AG20443 (cell line): ENCODE measurements at places on chromosomes 16 and 17.

GRCh38 chr16:11634312-11634711, 33.9 kb upstream of the SNN start:
- DNase-seq, result no peak

- DNase-seq, result no peak
Observed at GRCh38 chr16:30524575-30525568, 1.5 kb downstream of the ZNF768 start.

GRCh38 chr17:2978991-2979390, 84.4 kb downstream of the OR1D5 start:
- no peak for DNase-seq

GRCh38 chr17:42311240-42312034, 23.1 kb downstream of the STAT5A start:
- peak; percentile 94 for DNase-seq

DNA sequence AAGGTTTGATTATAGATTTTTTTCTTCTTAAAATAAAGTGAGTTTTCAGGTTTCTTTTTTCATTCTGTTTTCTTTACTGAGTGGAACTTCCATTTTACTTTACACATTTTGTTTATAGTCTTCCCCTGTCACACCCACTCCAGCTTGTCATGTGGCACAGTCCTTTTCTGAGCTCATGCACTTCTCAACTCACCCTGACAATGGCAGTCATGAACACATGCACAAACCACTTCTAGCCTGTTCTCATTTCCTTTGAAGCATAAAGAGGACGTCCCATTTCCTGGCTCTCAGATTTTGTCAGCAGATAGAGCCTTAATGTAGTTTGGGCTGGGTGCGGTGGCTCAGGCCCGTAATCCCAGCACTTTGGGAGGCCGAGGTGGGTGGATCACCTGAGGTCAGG, 168.0 kb downstream of the AHSP start:
- no peak for DNase-seq

- DNase-seq, result no peak
Observed at GRCh38 chr16:85396879-85397871, 215.9 kb upstream of the GSE1 start.

DNA sequence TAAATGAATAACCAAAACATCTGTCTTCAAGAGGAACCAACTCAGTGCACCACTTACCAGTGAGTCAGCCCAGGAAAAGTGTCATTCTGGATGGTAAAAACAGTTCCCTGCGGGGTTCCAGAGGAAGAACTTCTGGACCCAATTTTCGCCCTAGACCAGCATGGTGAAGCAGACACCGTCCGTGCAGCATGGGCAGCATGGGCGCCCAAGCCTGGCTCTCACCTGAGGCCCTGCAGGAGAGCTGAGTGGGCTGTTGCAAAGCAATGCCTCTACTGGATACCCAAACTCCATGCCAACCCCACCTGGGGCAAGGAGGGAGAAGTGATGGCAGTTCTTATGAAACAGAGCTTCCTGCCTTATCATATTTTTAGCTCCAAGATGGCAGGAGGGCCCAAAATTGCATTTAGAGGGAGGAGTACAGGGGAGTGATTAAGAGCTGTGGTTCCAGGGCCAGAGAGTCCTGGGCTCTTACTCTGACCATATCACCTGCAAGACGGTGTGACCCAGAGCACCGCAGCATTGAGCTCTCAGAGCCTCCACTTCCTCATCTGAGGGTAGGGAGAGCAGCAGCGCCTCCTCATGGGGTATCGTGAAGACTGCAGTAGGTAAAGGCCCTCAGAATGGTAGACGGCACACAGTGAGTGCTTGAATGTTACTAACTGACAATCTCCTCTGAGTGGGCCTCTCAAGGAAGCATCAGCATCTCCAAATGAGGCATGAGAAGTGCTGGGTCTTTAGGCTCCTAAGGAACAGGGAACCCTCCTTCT, 16.6 kb upstream of the INPP5K start:
- no peak for DNase-seq

DNA sequence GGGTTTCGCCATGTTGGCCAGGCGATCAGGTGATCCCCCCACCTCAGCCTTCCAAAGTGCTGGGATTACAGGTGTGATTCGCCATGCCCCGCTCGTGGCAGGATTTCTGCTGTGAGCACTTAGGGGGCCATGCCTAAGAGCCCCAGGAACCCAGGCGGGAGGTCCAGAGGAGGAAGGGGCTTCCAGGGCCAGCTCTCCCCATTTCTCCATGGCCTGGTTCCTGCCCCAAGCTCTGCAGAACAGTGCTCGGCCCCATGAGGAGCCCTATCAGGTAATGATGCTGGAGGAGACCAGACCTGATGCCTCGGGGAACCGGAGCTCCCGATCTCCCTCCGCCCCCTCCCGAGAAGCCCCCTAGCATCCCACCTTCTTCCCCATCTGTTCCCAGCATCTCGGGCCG, 53.6 kb downstream of the RMI2 start:
- no peak for DNase-seq

GRCh38 chr17:52148969-52149351, 9.6 kb downstream of the CA10 start:
- DNase-seq, result no peak

- DNase-seq, result no peak
Observed at GRCh38 chr17:29570521-29570920, 2.0 kb downstream of the TP53I13 start.

- DNase-seq, result no peak
Observed at GRCh38 chr17:3712811-3713463, 10.8 kb upstream of the HASPIN start.

GRCh38 chr17:34797720-34798119, 163.5 kb downstream of the CCT6B start:
- peak; percentile 71 for DNase-seq

GRCh38 chr17:64282753-64283080, 19.7 kb upstream of the TEX2 start:
- DNase-seq, result no peak

DNA sequence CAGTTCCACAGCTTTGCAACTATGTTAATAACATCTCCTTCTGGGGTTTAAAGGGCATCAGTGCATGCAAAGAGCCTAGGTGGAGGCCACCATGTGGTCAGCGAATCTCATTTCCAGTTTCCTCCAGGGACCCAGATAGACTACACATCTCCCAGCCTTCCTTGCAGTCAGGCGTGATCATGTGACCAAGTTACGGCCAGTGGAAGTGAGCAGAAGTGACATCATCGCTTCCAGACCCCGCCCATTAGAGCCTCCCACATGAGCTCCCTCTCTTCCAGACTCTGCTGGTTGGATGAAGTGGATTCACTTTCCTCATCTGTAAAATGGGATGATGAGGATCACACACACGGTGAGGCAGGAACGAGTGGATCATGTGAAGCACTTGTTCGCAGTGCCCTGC, 27.4 kb upstream of the KDM8 start:
- no peak for DNase-seq

GRCh38 chr16:23496821-23497542, 13.3 kb downstream of the GGA2 start:
- peak; percentile 77 for DNase-seq

GRCh38 chr16:22035153-22035552, 27.2 kb downstream of the MOSMO start:
- no peak for DNase-seq

GRCh38 chr16:12229759-12230594, 253.4 kb downstream of the SNX29 start:
- DNase-seq, result peak; percentile 40

GRCh38 chr16:77219437-77219836, 20.2 kb downstream of the SYCE1L start:
- no peak for DNase-seq

GRCh38 chr17:76626442-76626841, 17.1 kb downstream of the ST6GALNAC1 start:
- no peak for DNase-seq

DNA sequence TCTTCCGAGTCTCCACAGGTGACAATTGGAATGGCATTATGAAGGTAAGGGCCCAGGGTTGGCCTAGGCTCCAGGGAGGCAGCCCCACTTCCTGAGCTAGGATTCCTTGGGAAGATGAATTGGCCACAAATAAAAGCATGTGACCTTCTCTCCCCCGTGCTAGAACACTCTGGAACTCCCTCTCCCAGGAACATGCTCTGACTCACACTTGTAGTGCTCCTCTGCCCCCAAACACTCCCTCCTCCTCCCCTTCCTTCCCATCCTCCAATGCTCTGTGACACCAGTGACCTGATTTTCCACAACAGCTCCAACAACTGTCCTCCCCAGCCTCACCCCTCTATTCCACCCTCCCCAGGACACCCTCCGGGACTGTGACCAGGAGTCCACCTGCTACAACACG, 16.4 kb upstream of the ABCC3 start:
- DNase-seq, result no peak

GRCh38 chr16:23801378-23801777, 34.4 kb upstream of the PRKCB start:
- peak; percentile 81 for DNase-seq

GRCh38 chr17:53749178-53749577, 73.5 kb upstream of the KIF2B start:
- no peak for DNase-seq

DNA sequence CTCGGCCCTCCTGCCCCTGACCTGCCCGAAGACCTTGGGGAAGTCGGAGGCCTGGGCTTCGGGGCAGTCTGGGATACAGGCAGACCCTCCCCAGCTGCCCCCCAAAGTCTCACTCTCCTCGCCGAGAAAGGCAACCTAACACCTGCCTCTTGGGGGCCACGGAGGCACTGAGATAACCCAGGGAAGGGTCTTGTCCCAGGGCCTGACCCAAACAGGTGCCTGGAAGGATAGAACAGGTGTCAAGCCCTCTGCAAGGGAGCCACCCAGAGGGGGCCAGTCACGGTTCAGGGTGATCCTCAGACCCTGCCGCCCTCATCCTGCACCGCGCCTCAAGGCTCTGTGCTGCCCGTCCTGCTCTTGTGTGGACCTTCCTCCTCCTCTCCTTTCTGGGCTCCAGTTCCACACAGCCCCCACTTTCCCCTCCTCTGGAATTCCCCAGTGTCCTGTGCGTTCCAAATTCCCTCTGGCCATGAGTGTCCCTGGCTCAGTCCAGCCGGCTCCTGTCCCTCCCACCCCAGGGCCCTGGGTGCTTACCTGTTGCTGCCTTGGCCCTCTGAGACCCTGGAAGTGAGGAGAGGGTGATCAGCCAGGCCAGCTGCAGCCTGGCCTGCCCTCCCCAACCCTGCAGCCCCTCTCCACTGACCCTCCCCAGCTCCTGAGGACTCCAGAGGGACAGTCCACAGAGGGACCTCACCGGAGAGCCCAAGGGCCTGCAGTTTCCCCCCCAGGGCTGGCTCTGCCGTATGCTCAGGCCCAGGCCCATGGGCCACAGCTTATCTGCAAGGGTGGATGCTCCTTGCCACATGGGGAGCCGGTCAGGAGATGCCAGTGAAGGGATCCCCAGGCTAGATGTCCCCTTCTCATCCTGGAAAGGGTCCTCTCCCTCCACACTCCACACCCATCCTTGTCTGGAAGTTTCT, 3.8 kb downstream of the PRSS27 start:
- no peak for DNase-seq

GRCh38 chr17:7703584-7704479, 1.2 kb upstream of the EFNB3 start:
- DNase-seq, result peak; percentile 57

- DNase-seq, result no peak
Observed at GRCh38 chr17:74222399-74222798, 9.0 kb downstream of the TTYH2 start.

GRCh38 chr16:27237219-27238015, 31.2 kb downstream of the NSMCE1 start:
- DNase-seq, result no peak

DNA sequence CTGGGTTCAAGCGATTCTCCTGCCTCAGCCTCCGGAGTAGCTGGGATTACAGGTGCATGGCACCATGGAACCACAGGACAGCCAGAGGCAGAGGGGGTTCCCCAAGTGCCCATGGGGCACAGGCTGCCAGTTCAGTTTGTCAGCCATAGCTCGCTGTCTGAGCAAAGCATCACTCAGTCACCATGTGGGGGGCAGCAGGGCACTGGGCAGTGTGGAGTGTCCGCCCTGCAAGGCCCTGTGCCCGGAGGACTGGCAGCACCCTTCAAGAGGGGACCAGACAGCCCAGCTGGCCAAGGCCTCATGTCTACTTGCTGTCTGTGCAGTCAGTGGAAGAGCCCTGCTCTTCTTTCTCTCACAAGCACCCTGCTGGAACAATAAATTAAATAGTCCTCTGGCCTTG, 6.4 kb downstream of the ALYREF start:
- no peak for DNase-seq

DNA sequence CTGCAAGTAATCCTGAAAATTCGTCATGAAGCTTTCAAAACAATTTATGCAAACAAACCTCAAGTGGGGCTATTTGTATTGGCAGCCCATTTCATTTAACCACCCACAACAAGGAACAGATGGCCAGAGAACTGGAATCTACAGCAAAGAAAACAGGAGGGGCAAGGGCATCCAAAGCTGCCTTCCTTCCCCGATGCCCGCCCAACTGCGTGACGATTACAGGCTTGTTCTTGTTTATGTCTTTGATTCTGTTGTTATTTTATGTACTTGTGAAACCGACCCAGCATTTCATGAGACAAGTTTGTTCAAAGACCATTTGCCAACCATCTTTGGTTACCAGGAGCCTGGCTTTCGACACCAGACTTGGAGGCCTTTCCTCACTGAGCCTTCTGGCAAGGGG, 59.1 kb upstream of the IRX6 start:
- DNase-seq, result peak; percentile 57

- no peak for DNase-seq
Observed at GRCh38 chr16:2009164-2009711, 383 bp downstream of the ZNF598 start.

DNA sequence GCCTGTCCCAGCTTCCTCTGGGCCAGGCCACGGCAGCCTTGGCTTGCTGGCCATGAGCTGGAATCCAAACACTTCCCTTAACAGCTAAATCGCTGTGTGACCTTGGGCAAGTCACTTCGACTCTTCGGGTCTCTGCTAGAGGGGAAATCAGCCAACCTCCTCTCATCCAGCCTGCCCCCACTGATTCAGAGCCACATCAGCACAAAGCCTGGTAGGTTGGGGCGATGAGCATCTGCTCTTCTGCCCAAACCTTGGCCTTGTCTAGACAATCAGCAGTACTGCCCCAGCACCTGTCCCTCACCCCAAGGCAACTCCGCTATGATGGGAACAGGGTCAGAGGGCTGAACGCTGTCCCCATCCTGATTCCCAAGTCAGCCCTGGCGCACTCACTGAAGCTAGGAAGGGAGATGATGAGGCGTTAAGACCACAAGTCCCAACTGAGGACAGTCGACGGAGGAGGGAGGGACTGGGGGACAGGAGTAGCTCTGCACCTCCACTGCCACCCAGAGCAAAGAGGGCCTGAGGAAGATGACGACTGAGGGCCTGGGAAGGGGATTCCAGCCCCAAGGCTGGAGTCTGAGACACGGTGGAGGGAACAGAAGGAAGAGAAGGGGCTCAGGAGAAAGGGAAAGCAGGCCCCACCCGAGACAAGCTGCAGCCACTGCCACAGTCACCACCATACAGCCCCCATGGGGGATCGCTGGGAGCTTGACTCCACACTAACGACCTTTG, 1.3 kb downstream of the CLUH start:
- no peak for DNase-seq

DNA sequence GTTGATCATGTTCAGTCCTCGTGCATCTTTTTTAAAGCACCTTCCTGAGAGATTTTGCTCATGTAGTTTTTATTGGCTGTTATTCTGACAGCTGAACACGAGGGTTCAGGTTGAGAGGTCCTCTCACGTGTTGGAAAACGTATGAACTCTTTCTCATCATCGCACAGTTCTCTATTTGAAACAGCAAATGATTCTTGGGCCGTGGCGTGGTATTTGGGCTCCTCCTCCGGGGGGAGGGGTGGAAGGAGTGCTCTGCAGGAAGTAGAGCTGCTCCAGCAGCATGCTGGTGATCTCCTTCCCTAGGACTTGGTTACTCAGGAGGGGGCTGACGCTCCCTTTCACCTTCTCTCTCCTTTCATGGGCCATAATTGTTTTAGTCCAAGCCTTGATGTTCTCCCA, 70.4 kb downstream of the KSR1 start:
- peak; percentile 66 for DNase-seq
